ENCODE measurements at places on chromosomes 5 and 9.

- no peak for DNase-seq
Measured at GRCh38 chr9:27054841-27055240, 49.4 kb upstream of the LRRC19 start.

- no peak for DNase-seq
Measured at GRCh38 chr5:34547300-34548085, 108.6 kb upstream of the RAI14 start.

DNA sequence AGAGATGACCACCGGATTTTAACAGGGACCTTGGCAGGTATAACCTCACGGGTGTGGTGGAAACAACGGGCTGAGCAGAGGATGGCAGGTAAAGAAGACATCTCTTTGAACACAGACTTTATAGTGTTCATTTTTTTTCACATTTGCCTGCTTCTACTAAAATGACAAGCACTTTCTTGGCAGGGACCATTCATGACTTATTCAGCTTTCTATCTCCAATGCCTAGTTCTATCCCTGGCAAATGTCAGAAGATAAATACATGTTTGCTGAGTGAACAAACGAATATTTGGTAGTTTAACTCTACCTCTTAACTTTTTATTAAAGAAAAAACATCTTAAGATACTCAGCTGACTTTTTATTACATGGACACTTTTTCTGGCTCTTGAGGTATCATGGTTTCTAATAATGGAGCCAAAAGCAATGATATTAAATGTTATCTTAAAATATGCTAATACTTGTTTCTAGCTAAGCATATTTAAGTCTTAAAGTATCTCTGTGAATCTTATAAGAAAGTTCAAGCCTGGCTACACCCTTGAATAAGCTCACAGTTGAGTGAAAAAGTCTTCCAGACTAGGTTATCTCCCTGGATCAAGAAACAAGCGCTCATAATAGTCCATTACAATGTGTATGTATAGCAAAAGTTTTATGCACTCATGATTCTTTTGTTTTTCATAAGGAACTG, 8.5 kb downstream of the ELL2 start:
- no peak for DNase-seq

GRCh38 chr9:132577119-132577518, 5.3 kb upstream of the BARHL1 start:
- DNase-seq: no peak

DNA sequence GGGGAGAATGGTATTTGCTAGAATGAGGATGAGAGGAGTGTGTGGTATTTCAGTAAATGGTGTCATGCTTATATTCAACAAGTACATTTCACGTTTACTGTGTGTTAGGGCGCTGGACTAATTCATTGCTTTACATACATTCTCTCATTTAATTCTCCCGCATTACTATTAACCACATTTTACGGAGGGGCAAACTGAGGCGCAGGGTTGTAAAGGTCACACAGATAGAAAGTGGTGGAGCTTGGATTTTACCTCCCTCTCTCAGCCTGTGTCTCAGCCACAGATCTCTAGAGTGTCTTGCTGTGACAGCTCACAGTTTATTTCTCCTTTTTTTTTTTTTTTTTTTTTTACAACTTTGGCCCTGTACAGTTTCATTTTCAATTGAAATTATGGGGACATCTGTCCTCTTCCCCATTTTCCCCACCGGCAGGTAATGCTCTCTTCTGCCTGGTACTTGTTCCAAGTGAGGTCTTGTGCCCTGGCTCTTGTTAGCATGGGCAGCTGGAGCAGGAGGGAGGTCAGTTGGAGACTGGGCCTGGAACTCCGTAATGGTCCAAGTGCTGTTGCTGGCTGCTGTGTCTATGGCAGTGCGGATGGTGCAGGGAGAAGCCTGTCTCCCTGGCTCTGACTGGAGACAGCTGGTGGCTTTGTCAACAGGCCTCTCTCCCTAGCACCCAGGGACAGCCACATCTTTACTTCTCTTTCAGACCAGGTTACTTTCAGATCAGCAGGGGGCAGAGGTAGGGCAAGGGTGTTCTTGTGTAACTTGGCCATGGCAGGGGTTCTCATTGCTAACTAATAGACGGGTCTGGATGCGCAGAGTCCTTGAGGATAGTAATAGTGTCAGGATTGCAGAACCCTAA, 20.5 kb upstream of the NDST1 start:
- no peak for DNase-seq

- no peak for DNase-seq
Measured at GRCh38 chr9:10265153-10265631, 347.6 kb downstream of the PTPRD start.

GRCh38 chr5:17118631-17119030, 98.8 kb upstream of the BASP1 start:
- no peak for DNase-seq

- DNase-seq: no peak
Measured at GRCh38 chr9:137788561-137789294, 88.9 kb upstream of the CACNA1B start.

GRCh38 chr5:56366986-56367385, 133.9 kb upstream of the ANKRD55 start:
- no peak for DNase-seq

GRCh38 chr5:82639393-82640144, 361.4 kb upstream of the RPS23 start:
- DNase-seq: peak; percentile 53

GRCh38 chr5:40775846-40776657, 20.3 kb upstream of the TTC33 start:
- no peak for DNase-seq

DNA sequence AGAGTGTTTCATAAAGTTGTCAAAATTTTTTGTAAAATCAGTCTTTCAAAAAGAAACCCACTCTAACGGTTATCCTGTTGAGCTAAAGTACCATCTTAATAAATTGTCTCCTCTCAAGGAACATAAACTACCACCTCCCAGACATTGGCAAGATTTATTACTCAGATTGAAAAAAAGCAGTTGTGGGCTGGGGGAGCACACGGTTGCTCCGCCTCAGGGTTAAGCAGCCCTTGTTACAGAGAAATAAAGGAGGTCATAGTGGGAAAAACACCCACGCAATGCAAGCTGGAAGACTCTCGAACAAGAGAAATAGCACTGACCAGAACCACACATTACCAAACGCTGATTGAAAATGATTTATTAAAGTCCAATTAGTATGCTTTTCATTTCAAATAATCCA, 165.3 kb downstream of the LPAR1 start:
- no peak for DNase-seq

- no peak for DNase-seq
Measured at GRCh38 chr9:137435980-137436760, 5.0 kb downstream of the ENTPD8 start.

DNA sequence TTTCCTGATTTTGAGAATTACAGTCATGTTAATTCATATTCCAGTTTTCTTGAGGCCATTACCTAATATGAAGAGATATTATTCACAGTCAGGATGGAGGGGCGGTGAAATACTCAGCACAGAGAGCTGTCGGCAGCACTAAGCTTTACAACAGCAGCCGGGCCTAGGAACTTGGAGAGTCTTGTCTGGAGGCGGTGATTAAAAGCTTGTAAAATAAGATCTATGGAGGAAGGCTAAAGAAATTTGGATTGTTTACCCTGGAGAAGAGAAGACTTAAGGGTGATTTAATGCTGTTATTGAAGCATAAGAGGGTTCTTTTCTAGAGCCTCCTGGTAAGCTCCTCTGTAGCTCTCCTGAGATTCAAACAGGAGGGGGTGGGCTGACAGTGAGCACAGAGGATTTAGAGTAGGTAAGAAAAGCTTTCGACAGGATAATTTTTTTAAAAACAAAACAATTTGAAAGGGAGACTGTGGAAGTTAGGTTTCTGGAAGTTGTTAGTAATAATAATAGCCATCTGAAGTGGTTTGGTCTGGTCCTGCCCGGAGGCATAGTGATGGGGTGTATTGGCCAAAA, 406.3 kb upstream of the ADAMTSL1 start:
- no peak for DNase-seq

GRCh38 chr5:63175850-63176249, 597.2 kb downstream of the LRRC70 start:
- no peak for DNase-seq

GRCh38 chr5:140568443-140569063, 3.9 kb downstream of the SLC35A4 start:
- no peak for DNase-seq

DNA sequence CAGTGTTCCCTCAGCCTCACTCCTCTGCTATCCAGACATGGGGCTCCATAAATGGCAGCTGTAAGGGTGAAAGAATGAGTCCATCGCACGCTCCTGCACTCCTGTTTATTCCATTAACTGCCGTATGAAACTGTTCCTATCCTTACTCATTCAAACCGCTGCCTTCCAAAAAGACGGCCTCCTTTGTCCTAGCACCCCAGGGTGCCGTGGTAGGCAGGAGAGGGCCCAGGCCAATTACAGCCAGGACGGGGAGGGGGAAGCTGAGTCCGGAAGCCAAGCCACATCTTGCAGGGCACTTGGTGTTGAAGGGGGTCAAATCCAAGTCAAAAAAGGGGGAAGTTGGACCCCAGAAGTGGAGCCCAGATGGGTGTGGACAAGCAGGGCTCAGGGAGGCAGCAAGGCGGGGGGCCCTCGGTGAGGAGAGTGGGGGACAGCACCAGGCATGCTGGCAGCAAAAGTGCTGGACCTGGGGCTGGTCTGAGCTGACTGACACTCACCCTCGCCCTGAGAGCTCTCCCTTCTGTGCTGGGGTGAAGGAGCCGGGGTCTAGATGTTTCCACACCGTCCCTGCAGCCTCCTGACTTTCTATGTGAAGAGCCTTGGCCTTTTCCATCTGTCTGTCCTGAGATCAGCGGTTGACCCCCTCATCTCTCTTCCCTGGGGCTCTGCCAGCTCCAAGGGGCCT, 63.3 kb downstream of the COL23A1 start:
- DNase-seq: no peak

DNA sequence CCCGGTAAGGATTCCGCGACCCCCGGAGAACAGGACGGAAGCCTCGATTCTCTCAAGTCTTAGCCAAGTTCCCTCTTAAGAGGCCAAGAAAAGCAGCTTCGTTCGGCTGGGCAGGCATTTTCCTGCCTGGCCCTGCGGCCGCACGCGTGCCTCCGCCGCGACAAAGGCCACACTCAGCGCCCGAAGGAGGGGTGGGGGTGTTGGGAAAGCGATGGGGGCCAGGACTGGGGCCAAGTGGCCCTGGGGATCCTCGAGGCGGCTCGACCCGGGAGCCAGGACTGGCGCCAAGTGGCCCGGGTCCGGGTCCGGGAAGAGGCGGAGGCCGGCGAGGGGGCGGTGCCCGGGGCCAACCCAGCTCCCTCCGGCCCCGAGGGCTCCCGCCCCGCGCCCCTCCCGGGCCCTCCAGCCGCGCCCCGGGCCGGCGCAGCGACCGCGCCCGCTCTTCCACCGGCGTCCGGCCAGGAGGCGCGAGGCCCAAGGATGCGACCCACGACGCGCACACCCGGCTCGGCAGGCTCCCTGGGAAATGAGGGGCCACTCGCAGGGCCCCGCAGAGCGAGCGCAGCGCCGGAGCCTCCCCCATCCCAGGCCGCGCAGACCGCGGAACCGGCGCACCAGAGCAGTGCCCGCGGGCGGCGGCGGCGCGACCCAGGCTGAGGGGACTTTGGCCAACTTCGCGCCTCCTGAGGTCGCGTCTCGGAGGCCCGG, 756 bp downstream of the VAV2 start:
- DNase-seq: no peak
